ENCODE measurements at places on chromosomes 7 and 10.

GRCh38 chr7:154743206-154743605 lies 259.7 kb downstream of the PAXIP1 start:
- no peak for DNase-seq

GRCh38 chr10:24518981-24519597 lies 204.6 kb downstream of the ARHGAP21 start:
- no peak for DNase-seq

DNA sequence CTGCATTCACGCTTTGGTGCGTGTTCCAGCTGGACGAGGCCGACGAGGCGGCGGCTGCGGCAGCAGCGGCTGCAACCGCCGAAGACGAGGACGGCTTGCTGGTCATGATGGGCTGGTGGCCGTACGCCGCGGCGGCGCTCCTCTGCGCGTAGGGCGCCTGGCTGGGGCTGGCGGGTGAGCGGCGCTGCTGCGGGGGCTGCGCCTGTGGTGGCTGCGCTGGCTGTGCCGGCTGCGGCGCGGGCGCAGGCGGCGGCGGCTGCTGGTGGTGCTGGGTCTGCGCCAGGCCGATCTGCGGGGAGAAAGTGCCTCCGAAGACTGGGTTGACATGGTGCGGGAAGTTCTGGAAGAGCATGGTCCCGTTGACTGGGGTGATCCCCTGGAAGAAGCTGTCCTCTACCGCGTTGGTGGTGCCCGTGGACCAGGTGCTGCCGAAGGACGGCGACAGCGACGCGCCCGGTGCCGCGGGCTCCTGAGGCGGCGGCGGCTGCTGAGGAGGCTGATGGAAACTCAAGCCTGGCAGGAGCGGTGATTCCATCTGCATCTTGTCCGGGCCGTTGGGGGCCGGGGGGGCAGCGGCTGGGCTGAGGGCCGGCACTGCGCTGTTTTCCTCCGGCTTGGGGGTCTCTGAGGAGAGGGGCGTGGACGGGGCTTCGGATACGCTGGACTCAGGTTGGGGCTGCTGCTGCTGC lies 51.1 kb downstream of the CPEB3 start:
- peak; percentile 67 for DNase-seq

GRCh38 chr7:50960621-50961310 lies 178.1 kb upstream of the GRB10 start:
- DNase-seq, result no peak

DNA sequence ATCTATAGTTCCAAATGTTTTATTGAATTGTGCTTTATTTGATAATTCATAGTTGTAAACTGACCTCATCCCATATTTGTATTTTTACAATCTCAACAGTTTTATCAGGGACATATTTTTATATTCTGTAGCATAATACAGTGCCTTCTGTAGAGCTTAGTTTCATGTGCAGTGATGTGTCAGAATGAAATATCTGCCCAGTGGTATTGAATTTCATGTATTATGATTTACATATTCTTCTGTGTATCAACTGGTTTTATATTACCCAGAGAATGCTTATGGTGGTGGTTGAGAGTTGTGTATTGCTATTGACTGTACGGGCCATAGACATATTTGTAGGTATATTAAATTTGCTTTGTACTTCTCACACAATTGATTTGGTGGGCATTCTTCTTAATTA lies 89.9 kb downstream of the KAT6B start:
- no peak for DNase-seq

- no peak for DNase-seq
These were observed 5.8 kb upstream of the ESYT2 start for GRCh38 chr7:158834878-158835784.

GRCh38 chr10:112246-112645 lies 23.0 kb upstream of the ZMYND11 start:
- DNase-seq, result no peak

DNA sequence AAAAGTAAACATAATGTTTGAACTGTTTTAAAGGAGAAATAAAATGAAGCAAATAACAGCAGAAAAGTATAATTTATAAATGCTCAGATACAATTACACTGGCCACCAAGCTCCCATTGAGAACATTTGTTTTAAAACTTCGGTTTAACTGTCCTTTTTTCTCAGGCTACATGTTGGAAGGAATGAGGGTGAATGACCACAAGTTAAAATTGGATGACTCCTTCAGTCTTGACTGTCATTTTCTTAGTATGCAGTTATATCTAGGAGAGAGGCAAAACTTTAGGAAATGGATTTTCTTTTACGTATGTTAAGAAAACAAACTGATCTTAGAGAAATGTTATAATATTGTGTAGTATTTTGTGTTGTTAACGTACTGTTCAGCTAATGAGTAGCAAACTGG lies 5.0 kb downstream of the TRIM24 start:
- no peak for DNase-seq

All from stimulated activated naive CD4-positive, alpha-beta T cell (primary cell).